ENCODE measurements at places on chromosomes 7 and 10. TPM values are rescaled to one million over a fixed set of nuclear protein-coding genes. Genes with fewer than 3 reads are reported as not detected.

Gene PRR15
- total RNA-seq = 0.17 TPM

Gene ZP3
- total RNA-seq = 0.25 TPM

DNA sequence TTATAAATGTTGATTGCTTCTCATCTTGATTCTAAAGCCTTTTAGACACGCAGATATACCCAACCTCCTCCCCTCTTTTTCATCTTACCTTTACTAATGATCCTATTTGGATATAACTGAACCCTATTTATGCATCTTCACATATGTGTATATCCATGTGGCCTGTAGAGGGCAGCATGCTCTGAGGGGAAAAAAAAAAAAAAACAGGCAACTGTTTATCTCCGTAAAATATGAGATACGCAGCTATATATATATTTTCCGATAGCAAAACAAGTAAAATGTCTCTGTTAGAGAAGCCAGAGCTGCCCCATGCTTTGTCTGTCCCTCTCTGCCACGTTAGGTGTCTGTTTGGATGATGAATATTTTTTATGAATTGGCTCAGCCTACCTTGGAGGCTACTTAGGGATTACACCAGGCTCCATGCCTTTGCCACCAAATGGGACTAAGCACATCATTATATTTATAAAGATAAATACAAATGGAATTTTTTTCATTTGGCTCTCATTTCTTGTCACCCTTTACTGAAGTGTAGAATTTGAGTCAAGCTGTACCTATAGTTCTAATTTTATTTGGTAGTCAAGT is 174.8 kb upstream of the FZD1 start:
- H3K36me3 ChIP-seq = peaks cover 2% of the 10 kb centered on the region
- peak; percentile 33 for DNase-seq
- no peaks in the 10 kb centered on the region for H3K4me1 ChIP-seq
- no peaks in the 10 kb centered on the region for H3K27me3 ChIP-seq
- no peak overlapping the region for H3K27ac ChIP-seq

DNA sequence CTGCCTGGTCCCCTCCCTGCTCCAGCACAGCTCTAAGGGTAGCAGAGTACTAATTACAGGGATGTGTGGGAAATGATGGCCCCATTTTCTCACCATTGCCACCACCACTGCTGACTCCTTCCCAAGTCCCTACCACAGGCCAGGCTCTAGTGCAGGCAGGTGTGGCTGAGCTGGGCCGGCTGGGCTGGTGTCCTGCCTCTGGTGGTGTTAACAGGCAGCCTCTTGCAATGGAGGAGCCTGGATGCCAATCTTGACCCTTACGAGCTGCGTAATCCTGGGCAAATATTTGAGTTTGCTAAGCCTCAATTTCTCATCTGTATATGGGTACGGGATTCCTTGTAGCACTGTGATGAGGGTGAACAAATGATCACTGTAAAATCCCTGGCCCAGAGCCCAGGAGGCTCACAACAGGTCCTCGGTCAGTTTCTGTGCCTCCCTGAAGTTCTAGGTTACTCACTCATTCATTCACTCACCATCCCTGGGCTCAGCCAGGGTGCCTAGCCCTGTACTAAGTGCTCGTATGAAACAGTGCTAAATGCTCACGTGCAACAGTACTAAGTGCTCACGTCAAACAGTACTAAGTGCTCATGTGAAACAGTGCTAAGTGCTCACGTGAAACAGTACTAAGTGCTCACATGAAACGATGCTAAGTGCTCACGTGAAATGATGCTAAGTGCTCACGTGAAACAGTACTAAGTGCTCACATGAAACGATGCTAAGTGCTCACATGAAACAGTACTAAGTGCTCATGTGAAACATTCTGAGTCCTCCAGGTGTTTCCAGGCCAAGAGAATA is 2.3 kb upstream of the FZD9 start:
- no peak overlapping the region for H3K27ac ChIP-seq
- no peak for DNase-seq
- H3K4me1 ChIP-seq = no peaks in the 10 kb centered on the region

DNA sequence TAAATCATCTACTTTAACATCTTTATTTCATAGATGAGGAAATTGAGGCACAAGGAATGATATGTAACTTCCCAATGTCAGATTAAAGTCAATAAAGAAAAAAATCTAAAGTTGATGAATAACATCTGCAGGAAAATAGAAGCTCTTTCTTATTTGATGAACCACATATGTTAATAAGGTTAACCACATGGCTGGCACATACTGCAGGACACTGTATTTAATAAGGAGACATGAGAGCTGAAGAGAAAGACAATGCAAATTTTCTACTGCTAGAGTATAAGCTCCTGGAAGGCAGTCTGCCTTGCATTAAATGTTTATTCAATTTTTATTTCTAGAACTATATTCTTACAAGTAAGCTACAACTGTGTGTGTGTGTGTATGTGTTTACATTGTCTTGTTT is 4.4 kb downstream of the RAB11FIP2 start:
- no peak overlapping the region for H3K4me3 ChIP-seq
- no peaks in the 10 kb centered on the region for H3K27me3 ChIP-seq
- H3K27ac ChIP-seq = no peak overlapping the region
- DNase-seq = no peak
- H3K4me1 ChIP-seq = peaks cover 14% of the 10 kb centered on the region

DNA sequence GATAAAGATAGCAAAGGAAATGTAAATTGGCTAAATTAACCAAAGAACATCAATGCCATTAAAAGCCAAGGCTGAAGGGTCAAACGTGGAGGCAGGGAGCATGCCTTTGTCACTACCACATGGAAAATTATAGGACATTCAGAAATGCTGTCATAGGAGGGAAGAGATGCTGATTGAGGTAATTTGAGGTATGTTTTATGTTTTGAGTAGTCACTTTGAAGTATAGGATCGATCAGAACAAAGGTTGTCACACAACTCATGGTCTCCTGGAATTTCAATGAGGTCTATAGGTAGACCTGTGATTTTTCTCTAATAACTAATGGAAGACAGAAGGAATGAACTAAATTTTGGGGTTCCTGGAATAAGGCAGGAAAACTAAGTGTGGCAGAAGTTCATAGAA is 149.8 kb downstream of the SEMA3A start:
- no peak overlapping the region for H3K27ac ChIP-seq
- H3K27me3 ChIP-seq = no peaks in the 10 kb centered on the region
- H3K36me3 ChIP-seq = no peaks in the 10 kb centered on the region

- no peak for DNase-seq
- no peak overlapping the region for H3K4me3 ChIP-seq
- H3K27me3 ChIP-seq = no peaks in the 10 kb centered on the region
- H3K27ac ChIP-seq = no peak overlapping the region
- H3K4me1 ChIP-seq = no peaks in the 10 kb centered on the region
Observed at GRCh38 chr7:102973096-102973802, 60.4 kb downstream of the LRRC17 start.

GRCh38 chr7:147711447-147711846 is 879.1 kb upstream of the C7orf33 start:
- H3K4me1 ChIP-seq = no peaks in the 10 kb centered on the region
- H3K27ac ChIP-seq = no peak overlapping the region
- no peak for DNase-seq
- H3K36me3 ChIP-seq = no peaks in the 10 kb centered on the region
- H3K4me3 ChIP-seq = no peak overlapping the region
- no peaks in the 10 kb centered on the region for H3K27me3 ChIP-seq

DNA sequence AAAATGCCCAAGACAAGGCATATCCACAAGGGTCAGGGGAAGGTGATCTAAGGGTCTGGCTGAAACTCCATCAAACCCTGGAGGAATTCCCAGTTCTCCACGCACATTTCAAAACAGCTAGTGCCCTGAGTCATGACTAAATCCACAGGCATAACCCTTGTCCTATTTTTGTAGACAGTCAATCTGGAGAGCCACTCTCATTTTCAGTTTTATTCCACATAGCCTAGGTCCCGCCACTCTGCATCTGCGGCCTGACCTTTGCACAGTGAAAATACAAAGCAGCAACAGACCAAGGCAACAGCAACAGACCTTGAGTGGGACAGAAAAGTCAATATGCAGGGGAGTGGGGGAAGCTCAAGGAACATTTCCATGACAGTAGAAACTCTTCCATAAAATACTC is 201.4 kb upstream of the NPVF start:
- no peak overlapping the region for H3K4me3 ChIP-seq
- peak overlapping the region; percentile 52 for H3K27ac ChIP-seq
- no peaks in the 10 kb centered on the region for H3K27me3 ChIP-seq
- H3K36me3 ChIP-seq = no peaks in the 10 kb centered on the region

- no peak overlapping the region for H3K27ac ChIP-seq
- H3K4me1 ChIP-seq = peaks cover 4% of the 10 kb centered on the region
- DNase-seq = no peak
- H3K27me3 ChIP-seq = no peaks in the 10 kb centered on the region
Observed at GRCh38 chr10:112531421-112531820, 84.4 kb downstream of the VTI1A start.

Measured in liver (tissue), 10 donors.